ENCODE measurements at places on chromosomes 6 and 20.
A peak's percentile ranks its signal among the peaks of the same experiment; 100 is the strongest.

DNA sequence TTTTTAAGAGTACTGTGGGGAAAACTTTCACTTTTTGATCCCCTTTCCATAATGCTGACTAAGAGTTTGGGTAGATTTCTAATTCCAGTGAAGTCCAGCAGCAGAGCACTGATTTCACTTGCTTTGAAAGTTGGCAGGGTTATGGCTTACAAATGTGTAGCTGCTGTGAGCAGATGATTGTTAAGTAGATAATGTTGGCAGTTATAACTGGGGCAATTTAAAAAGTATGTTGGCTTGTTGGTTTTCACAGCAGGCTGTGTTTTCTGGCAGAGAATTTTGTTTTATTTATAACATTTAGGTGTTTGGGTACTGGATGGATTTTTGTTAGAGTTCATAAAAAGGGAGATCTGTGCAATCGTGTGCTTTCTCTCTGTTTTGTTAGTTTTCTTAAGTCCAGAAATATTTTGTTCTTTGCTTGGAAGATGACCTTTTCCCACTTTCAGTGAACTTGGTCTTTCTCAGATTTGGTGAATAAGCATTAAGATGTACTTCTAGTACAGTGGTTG is 31.4 kb downstream of the AFDN start:
- peak; percentile 13 for DNase-seq

- no peak for DNase-seq
Measured at GRCh38 chr6:109103942-109104341, 8.6 kb downstream of the CEP57L1 start.

DNA sequence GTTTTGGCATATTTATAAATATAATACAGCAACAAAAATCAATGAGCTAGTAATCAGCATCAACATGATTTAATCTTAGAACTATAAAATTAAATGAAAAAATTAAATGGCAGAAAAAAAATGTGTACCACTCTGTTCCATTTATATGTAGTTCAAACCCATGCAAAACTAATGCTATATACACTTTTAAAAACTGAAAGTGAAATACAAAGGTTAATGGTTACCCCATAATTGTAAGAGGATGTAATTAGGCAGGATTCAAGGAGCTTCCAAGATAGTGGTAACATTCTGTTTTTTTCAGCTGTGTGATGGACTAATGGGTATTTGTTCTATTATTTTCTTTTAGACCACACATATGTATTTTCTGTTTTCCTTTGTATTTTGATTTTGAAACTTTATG is 492.1 kb downstream of the UTRN start:
- no peak for DNase-seq

GRCh38 chr20:48635791-48636267 is 192.0 kb downstream of the PREX1 start:
- DNase-seq = peak; percentile 80

DNA sequence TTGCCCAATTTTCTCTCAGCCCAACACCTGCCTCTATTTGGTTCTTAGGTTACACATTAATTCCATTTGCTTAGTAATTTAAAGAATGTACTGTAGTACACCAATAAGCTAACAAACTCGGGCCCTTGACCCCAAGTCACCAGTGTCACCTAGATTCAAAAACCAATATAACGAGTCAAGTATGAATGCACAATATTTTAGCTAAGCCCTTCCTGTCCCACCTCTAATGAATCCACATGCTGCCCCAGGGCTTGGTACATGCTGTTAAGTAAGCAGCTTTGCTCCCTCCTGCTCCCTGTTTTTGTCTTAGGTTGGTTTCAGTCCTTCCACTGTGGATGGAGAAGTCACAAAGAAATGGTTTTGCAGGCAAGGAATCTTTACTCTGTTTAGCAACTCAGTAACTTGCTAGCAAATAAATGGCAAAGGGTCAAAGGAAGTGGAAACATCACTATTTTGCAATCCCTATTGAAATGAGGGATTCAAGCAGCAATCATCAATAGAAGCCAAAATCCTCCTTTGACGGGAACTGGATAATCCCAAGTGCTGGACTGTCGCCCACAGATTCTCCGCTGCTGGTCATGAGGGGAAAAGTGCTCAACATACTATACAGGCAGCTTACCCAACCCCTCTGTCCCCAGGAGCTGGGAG is 5.0 kb upstream of the MPC1 start:
- DNase-seq = no peak

- DNase-seq = peak; percentile 92
Measured at GRCh38 chr6:145189836-145190235, 545.5 kb downstream of the EPM2A start.

- DNase-seq = no peak
Measured at GRCh38 chr6:139882977-139883728, 508.7 kb upstream of the CITED2 start.

DNA sequence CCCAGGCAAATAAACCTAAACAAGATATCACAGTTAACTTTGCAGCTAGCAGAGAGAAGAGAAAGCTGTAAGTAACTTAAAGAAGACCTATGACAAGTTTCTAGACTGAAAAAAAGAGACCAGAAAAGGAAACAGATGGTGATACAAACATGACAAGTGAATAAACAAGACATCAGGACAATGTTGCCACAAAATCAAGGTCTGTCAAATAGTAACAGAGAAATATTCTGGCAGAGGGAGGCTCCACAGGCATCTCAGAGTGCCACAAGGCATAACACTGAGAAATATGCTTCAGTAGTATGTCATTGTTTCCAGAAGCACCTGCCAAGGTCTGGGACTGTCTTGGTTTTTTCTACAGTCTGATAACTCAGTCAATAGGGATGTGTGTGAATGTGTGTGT is 332.2 kb downstream of the KHDRBS2 start:
- no peak for DNase-seq

- DNase-seq = no peak
Measured at GRCh38 chr20:49584418-49585382, 16.8 kb upstream of the PTGIS start.

GRCh38 chr6:145349950-145350510 is 385.3 kb downstream of the EPM2A start:
- no peak for DNase-seq

- no peak for DNase-seq
Measured at GRCh38 chr20:23156170-23156841, 70.2 kb upstream of the CD93 start.

- no peak for DNase-seq
Measured at GRCh38 chr6:127191716-127192115, 73.2 kb downstream of the RSPO3 start.

DNA sequence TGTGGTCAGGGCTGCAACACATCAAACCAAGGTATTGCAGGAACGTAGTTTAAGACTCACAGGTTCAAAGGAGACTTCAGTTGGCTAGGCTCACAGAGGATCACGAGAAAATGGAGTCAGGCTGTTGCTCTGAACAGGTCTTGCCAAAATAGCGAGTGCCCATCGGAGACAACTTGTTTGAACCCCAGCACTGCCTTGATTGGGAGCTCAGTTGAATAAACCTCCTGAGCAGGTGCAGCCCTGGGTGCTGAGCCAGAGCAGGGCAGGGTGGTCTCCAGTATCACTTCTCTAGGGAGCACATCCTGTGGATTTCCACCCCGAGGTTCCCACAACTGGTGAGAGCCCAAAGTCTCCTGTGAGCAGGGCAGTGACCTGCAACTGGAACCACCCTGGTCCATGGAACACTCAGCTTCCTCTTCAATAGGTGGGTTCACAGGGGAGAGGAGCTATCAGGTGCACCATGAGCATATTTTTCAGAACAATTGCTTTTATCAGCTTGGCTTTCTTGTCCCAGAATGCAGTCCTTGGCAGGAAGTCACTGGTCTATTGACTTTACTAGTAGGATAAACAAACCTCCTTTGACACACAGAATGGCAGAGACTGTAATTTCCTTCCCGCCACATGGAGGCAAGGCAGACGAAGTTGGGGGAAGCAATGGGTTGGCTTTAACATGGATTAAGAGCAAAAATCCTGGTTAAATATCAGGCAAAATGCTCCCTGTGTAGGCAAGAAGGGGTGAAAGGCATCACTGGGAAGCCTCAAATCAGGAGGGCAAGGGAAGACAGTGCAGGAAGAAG is 267.7 kb upstream of the FOXQ1 start:
- no peak for DNase-seq

GRCh38 chr20:16349523-16350260 is 223.6 kb downstream of the KIF16B start:
- no peak for DNase-seq

DNA sequence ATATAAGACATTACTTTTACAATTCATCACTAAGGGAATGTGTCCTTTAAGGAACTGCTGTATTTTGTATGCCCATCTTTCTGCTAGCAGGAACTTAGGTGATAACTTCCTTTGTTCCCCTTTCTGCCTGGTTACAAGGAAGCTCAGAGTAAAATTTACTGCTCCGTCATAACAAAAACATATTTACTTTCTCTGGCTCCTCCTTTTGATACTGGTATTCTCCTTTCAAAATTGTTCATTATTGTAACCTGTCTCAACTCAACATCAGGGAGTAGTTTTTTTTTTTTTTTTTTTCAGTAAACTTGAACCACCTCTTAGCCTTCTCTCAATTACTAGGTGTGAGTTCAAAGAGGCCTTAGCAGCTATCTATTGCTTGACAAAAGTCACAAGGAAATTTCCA is 37.1 kb downstream of the RIPOR2 start:
- no peak for DNase-seq

DNA sequence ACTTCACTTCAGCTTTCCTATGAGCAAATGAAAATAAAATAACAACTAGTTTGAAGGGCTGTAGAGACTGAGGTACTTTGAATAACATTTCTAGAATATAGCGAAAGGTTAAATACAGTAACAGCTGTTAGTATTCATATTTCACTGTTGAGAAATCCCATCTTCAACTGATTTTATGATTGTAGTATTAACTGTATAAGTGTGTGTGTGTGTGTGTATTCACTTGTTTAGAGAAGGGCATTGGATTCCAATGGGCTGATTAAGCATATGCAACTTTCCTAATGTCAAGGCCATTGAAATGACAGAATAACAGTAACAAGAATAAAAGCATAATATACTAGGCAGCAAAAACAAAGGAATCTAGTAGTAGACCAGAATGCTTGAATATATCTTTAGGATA is 957.5 kb upstream of the EPHA7 start:
- no peak for DNase-seq

DNA sequence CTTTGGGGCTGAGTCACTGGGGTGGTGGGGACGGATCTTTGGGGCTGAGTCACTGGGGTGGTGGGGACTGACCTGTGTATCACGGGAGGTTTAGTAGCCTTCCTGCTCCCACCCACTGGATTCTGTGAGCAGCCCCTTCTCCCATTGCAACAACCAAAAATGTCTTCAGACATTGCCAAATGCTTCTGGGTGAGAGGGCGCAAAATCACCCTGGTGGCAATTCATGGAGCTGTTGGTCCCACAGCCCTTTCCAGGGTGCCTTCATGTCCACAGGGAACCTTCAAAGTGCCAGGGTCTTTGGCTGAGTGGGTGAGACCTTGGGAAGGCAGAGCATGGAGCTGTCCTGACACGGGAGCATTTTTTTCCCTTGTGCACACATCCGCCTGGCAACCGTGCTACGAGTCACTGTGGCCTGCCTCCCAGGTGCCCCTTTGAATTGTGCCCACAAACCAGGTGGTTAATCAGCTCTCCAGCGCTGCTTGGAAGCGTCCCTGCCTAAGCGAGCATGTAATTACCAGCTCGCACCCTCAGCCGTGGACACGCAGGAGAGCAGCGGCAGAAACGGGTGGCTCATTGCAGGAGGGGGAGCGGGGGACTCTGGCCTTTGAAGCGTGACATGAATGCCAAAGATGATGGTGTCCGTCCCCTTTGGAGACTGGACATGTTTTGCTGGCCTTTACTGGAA is 27.4 kb upstream of the APCDD1L start:
- no peak for DNase-seq

DNA sequence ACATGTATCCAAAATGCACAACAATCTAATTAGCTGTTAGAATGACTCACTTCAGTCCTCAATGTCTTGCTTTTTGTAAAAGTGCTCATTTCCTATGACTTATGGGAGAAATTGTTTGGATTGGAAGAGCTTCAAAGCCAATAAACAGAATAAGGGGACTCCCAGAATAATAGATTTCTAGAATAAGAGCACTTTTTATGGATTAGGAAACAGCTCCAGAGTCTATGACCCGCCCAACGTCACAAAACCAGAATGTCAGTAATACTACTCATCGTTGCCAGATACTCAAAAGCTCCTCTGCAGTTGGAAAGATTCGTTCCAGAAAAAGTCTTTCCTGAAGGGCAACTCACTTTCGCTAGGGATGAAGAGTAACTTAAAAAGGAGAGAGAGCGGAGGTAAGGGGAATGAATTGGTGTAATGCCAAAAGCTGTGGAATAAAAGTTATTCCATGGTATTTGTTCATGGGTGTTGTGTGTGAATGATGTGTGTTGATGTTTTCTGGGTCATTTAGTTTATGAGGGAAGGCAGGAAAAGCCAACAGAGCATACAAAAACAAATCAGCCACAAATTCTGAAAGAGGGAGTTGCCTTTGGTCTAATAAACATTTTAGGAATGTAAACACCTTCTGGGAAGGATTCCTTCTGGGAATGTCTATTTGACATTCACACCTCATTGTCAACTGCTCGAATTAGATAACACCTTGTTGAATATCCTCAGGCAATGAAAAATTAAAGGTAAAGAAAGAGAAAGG is 64.6 kb downstream of the SYNE1 start:
- peak; percentile 35 for DNase-seq

DNA sequence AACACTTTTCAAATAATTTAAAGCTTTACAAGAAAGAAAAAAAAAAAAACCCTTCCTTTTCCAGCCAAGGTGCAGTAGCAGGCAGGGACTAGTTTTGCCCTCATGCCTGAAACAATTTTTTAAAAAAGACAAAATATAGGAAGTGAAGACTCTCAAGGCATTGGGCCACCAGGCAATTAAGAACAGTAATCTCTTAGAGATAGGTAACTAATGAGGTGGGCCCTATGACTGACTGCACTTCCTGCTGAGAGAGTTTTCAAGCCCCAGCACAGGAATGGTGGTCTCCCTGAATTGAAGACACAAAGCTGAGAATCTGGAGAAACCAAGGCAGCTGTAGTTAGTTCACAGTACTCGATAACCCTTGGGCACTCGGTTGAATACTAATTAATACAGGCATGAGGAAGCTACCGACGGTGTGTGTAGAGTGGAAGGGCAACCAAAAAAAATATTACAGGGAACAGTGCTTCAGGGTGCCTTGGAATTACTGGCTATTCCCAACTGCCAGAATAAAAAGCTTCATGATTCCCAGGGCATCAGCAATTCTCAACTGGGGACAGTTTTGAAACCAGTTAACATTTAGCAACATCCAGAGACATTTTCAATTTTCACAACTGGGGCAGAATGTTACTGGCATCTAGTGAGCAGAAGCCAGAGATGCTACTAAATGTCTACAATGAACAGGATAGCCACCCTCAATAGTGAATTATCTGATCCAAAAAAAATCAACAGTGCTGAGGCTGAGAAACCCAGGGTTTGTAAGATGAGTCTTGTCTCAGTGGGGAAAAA is 36.0 kb upstream of the PLN start:
- no peak for DNase-seq

- DNase-seq = no peak
Measured at GRCh38 chr6:80380566-80380965, 274.1 kb downstream of the BCKDHB start.

GRCh38 chr6:139613496-139613895 is 239.0 kb upstream of the CITED2 start:
- DNase-seq = no peak

GRCh38 chr6:129507846-129508245 is 202.1 kb downstream of the ARHGAP18 start:
- no peak for DNase-seq

Measured in T47D (cell line).